ENCODE measurements at places on chromosomes 12 and 14.

DNA sequence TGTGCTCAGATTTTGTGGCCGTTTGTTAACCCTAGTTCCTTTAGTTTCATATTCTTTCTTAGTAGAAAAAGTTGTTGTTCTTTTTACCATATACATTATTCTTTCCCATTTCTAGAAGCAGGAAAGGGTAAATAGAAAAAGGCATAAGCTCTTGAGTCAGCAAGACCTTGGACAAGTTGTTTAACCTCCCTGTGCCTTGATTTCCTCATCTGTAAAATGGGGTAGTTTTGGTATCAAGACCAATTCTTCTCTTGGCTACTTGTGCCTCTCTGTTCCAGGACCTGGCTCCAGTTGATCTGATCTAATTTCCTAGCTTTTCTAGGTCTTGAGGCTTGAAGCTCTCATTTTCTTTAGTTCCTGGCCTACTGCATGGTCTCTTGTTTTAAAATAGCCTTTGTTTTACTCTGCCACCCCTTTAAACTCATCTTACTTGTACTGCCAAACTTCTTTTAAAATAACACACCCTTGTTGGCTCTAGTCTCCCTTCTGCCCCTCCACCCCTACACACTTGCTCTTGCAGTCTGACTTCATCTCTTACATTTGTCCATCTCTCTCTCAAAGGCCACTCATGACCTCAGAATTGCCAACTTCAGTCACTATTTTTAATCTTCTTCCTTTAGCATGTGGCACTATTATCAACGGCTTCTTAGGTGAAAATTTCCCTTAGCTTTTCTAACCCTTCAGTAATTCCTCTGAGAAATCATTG lies 143.7 kb downstream of the TTLL5 start:
- DNase-seq: no peak

GRCh38 chr12:82838827-82839226 lies 152.1 kb downstream of the TMTC2 start:
- DNase-seq: no peak

DNA sequence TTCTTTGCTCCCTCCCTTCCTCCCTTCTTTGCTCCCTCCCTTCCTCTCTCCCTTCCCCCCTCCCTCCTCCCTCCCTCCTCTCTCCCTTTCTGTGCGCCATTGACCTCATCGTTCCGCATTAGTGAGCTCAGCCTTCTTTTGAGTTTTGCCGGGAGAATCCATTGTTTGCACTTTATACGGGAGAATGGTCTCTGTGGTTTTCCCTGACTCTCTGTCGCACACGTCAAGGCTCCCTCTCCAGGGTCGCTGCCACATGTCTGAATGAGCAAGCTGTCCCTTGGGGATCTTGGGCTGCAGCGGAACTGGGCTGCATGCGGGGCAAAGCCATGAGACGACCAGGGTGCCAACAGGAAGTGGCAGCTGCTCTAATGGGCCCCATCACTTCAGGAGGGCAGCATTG lies 118.5 kb downstream of the GLT1D1 start:
- no peak for DNase-seq

GRCh38 chr12:125651625-125652024 lies 586.4 kb downstream of the AACS start:
- DNase-seq: no peak

DNA sequence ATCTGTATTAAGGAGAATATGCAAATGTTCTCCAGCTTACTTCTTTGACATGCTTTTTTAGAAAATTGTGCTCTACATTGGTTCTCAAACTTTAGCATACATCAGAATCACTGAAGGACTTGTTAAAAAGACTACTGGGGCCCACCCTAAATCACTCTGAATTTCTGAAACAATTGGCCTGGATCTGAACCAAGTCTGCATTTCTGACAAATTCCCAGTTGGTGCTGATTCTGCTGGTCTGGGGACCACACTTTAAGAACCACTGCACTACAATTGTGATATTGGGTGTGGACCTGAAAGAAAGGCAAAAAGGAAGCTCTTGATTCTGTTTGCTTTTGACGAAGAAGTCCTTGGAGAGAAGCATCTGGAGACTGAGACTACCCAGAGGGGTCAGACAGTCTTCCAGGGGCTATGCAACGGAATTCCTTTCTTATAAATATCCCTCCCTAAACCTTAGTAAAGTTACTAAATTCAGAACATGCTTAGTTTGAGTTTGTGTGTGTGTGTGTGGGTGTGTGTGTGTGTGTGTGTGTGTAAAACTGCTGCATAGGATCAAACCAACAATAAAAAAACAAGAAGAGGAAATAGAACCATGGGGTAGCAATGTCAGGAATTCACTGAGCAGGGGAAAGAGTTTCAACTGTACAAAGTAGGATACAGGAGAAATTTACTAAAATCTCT lies 36.8 kb downstream of the EAPP start:
- no peak for DNase-seq

- DNase-seq: no peak
Measured at GRCh38 chr12:25684070-25684469, 131.0 kb upstream of the LMNTD1 start.

DNA sequence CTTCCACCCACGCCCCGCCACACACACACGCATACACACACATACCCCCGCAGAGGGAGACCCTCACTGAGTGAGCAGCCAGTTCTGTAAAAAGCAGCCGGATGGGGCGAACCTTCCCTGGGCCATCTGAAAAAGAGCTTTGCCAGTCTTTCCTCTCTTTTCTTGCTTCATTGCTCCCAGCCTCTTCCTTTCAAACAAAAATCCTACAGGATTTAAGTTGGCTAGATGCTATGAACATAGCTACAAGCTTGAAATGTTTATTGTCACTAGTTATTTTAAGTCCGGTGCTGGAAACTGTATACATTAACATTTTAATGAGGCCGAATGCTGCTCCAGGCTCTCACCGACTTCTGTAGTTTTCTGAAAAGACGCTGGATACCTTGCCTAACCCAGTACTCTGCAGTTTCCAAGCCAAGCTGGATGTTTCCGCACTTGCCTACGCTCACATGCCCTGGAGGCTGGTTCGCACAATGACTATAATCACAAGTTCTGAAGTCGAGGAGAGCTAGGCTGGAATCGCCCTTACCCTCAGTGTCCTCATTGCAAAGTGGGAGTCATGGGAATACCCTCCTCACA lies 39.2 kb downstream of the LTBP2 start:
- DNase-seq: no peak

DNA sequence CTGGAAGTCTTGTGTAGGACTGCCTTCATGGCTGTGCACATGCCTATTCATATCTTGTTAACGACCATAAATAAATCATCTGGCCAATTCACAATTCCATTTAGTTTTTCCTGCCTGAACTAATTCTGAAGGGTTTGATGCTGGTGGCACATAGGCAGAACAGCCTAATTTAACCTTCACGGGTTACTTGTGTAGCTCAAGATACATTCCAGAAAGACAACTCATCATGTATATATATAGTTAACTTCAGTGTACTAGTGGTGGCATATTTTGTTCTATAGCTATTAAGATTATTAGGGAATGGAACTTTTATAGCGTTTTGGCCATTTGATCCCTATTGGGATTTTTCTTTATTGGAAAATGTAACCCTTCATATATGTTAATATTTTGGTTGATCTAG lies 31.4 kb downstream of the CFAP54 start:
- DNase-seq: no peak

GRCh38 chr12:132840536-132840935 lies 11.9 kb upstream of the GOLGA3 start:
- DNase-seq: no peak

DNA sequence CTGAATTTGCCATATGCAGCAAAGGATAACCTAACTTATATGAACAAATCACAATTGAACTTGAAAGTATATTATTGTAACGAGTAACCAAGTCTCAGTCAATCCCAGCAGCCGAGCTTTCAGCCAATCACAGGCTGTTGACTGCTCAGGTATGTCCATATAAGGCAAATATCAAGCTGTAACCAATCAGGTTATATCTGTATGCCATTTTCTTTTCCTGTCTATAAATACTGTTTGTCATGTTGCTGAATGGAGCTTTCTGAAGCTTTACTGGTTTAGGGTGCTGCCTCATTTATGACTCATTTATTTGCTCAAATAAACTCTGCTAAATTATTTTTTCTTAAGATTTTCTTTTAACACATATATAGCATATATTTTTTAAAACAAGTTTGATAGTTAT lies 1059.5 kb downstream of the GALC start:
- no peak for DNase-seq

DNA sequence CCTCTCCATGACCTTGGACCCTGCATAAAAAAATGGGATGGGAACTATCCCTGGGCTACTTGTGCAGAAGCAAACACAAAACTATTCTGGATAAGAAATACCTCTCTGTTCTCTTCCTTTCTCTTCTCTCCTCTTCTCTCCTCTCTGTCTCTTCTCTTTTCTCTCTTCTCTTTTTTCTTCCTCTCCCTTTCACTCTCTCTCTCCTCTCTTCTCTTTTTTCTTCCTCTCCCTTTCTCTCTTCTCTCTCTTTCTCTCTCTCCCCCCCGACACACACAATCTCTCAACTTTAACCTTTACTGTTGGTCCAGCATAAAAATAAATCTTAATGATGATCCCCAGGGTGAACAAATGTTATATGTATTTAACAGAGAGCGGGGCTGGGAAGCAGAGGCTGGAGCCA lies 141.4 kb downstream of the SRGAP1 start:
- no peak for DNase-seq

- DNase-seq: no peak
Measured at GRCh38 chr12:21972055-21972454, 30.8 kb upstream of the ABCC9 start.

GRCh38 chr12:43848786-43849185 lies 12.9 kb downstream of the TMEM117 start:
- DNase-seq: no peak

DNA sequence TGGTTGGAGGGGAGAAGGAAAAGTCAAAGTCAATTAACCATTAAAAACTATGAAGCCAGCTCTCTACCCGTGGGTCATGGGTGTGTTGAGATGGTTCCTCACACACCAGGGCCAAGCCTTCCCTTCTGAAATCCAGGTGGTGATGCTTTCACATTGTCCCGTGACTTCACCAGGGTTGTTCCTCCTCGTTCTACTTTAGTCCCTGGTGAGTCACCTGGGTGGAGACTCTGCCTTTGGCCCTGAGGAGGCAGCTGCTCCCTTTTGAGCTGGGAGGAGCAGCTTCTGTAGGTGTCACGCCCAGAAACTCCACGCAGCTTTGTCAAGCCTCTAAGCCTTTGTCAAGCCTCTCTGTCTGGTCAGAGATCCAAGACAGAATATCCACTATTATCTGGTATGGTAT lies 348.3 kb downstream of the BMP4 start:
- no peak for DNase-seq

- no peak for DNase-seq
Measured at GRCh38 chr12:124668602-124669001, 101.2 kb upstream of the NCOR2 start.

- no peak for DNase-seq
Measured at GRCh38 chr12:21751517-21751916, 23.0 kb downstream of the KCNJ8 start.

DNA sequence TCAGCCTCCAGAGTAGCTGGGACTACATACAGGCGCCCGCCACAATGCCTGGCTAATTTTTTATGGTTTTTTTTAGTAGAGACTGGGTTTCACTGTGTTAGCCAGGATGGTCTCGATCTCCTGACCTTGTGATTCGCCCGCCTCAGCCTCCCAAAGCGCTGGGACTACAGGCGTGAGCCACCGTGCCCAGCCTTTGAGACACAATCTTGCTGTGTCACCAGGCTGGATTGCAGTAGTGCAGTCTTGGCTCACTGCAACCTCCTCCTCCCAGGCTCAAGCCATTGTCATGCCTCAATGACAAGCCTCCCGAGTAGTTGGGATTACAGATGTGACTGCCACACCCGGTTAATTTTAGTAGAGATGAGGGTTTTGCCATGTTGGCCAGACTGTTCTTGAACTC lies 21.3 kb upstream of the STRN3 start:
- DNase-seq: no peak

GRCh38 chr12:96313606-96314005 lies 86.6 kb downstream of the CDK17 start:
- DNase-seq: no peak

- DNase-seq: no peak
Measured at GRCh38 chr12:989051-989450, 2.0 kb upstream of the ERC1 start.

DNA sequence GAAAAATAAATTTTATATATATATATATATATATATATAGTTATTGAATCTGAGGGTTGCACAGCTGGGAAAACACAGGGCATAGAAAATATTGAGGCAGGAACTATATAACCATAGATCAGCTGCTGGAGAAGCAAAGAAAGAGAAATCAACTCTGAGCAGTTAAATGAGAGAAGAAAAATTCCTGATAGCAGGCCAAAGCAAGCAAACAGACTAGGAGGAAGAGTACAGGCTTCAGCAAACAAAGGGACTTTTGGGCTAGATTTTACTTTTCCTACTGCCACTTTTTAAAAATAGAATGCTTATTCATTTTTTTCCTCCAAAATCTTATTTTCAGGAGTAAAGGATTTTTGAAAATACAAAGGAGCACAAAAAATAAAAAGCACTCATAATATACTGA lies 216.0 kb upstream of the PRKD1 start:
- no peak for DNase-seq

- no peak for DNase-seq
Measured at GRCh38 chr14:84894254-84894653, 635.7 kb upstream of the FLRT2 start.

DNA sequence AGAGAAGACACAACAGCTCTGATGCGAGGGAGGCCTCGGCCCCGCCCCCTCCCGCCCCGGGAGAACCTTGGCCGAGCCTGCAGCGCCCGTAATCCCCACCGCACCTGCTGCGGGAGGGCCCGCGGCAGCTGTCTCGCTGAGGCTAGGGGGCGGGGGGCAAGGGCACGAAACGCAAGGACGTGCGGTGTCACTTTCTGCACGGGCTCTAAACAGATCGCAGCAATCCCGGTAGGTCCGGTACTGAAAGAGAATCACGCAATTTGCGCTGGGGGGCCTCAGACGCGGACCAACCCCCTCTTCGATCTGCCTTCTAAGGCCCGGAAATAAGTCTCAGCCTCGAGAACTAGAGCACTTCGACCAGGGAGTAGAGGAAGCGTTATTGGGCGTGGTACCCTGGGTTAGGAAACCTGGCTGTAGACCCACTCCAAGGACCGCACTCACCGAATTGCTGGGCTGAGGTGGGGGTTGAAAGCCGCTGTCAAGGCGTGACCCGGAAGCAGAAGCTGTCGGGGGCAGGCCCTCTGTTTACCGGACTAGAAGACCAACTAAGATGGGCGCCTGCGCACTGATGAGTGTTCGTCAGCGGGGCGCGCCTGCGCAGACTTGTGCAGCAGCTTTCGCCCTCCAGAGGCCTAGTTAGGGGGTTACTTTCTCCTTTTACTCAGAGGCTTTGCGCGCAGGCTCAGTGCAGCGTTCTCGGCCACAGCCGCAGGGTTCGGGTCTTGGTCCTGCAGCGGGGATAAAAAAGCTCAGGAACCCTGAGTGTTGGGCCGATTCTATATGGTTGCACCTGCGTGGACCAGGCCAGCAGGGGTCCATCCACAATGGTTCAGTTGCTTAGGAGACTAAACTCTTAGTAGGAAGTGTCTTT lies at the start of gene ASB8:
Gene ASB8, minus strand, starts transcription at position 498 of the 871 bp plus-strand sequence. CDS start 4,019 bp downstream, outside the sequence.
- DNase-seq: peak; percentile 99

GRCh38 chr12:2825132-2825531 lies 9.7 kb downstream of the NRIP2 start:
- DNase-seq: no peak

DNA sequence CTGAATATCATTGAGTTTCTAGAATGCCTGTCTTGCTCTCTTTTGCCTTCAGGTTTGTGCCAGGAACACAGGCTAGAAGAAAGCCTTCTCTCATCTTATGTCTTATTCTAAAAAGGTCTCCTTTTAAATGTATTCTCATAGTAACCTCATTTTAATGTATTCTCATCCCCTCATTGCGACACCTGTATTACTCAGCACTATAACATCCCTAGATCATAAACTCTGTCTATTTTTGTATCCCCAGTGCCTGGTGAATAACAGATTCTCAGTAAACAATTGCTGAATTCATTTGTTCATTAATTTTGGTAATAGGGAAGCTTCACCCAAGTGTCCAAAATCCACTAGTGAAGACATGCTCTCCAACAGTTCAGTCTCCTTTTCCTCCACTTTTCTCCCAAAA lies 8.8 kb upstream of the LRRK2 start:
- DNase-seq: no peak
